Activated CD4-positive, alpha-beta T cell treated with anti-CD3 and anti-CD28 coated beads, Interleukin-2, amount 10 ng/mL, durations not matched to agents 24 days and 14 days (primary cell): ENCODE measurements at places on chromosomes 7 and 10.
A peak's percentile ranks its signal among the peaks of the same experiment; 100 is the strongest.

DNA sequence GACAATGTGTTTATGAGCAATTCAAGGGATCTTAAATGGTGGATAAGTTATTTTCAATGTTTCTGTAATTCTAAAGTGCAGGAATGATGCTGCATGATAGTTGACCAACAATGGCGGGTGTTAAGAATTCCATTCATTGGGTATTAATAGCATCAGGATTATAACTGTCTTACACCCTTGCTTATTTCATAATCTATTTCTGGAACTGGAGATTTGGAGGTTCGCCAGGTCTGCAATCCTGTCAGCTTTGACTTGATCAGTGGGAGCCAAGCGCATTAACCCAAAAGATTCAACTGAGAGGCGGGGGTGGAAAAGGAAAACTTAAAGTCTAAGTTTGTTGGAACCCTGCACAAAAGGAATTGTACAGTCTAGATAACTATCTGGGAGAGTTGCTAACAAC lies 114.9 kb upstream of the ZEB1 start:
- H3K4me3 ChIP-seq: no peak overlapping the region
- H3K27me3 ChIP-seq: no peaks in the 10 kb centered on the region
- H3K27ac ChIP-seq: no peak overlapping the region

GRCh38 chr7:6442114-6442513 lies 5.6 kb downstream of the DAGLB start:
- DNase-seq: no peak
- no peak overlapping the region for H3K27ac ChIP-seq
- no peak overlapping the region for H3K4me3 ChIP-seq
- no peaks in the 10 kb centered on the region for H3K27me3 ChIP-seq
- H3K4me1 ChIP-seq: peaks cover 40% of the 10 kb centered on the region

DNA sequence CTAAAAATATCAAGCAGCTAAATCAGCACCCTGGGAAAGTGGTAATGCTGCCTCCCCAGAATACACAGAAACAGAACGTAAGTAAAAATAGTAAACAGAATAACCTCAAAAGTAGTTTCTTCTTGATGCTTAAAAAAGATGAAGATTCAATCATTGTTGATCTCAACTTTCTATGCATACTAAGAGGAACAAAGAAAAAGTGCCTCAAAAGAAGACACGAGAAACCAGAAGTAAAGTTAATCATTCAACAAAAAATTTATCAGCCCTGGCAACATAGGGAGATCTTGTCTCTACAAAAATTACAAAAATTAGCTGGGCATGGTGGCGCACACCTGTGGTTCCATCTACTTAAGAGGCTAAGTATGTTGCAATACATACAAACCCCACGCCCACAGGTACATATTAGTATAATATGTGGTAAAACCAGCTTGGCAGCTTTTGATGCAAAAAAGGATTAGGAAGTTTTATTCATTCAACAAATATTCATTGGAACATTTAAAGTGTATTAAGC lies 153.7 kb downstream of the NRBF2 start:
- H3K27ac ChIP-seq: no peak overlapping the region
- H3K36me3 ChIP-seq: no peaks in the 10 kb centered on the region

GRCh38 chr7:87213811-87214210 lies 5.7 kb downstream of the TMEM243 start:
- DNase-seq: no peak
- H3K27me3 ChIP-seq: no peaks in the 10 kb centered on the region
- H3K27ac ChIP-seq: peak overlapping the region; percentile 85
- peak overlapping the region; percentile 72 for H3K4me3 ChIP-seq
- peaks cover 67% of the 10 kb centered on the region for H3K4me1 ChIP-seq

DNA sequence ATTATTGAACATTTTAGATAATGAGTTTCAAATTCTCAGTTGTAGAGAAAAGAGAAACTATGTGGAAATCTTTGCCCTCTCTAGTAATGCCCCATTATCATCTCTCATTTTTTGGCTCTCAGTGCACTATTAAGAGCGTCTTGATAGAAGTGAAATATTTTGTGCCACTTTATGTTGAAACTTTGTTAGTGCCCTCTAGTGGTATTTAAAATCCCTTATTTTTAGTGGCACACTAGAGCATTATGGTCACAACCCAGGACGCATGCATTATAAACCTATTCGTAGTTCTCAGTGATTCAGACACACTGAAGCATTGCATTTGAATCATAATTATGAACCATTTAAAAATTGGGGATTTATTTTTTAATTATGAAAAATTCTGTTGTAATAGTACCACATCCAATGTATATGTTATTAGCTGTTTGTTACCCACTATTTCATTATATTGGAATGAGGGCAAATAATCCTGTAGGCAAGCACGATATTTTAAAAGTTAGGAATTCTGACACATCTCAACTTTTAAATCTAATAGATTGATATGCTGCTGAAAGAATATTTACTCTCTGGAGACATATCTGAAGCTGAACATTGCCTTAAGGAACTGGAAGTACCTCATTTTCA lies 21.9 kb downstream of the PDCD4 start:
- H3K27ac ChIP-seq: no peak overlapping the region
- H3K4me1 ChIP-seq: peaks cover 9% of the 10 kb centered on the region
- DNase-seq: peak; percentile 61

- H3K4me3 ChIP-seq: peak overlapping the region; percentile 99
- peaks cover 20% of the 10 kb centered on the region for H3K27me3 ChIP-seq
- peak; percentile 81 for DNase-seq
- peak overlapping the region; percentile 99 for H3K27ac ChIP-seq
Observed at GRCh38 chr7:139777133-139777891, 486 bp downstream of the HIPK2 start.

- H3K27ac ChIP-seq: peak overlapping the region; percentile 21
- H3K27me3 ChIP-seq: no peaks in the 10 kb centered on the region
- H3K4me1 ChIP-seq: peaks cover 58% of the 10 kb centered on the region
- peaks cover 21% of the 10 kb centered on the region for H3K36me3 ChIP-seq
- peak; percentile 72 for DNase-seq
- no peak overlapping the region for H3K4me3 ChIP-seq
Observed at GRCh38 chr7:104980841-104981671, 32.9 kb upstream of the KMT2E start.

DNA sequence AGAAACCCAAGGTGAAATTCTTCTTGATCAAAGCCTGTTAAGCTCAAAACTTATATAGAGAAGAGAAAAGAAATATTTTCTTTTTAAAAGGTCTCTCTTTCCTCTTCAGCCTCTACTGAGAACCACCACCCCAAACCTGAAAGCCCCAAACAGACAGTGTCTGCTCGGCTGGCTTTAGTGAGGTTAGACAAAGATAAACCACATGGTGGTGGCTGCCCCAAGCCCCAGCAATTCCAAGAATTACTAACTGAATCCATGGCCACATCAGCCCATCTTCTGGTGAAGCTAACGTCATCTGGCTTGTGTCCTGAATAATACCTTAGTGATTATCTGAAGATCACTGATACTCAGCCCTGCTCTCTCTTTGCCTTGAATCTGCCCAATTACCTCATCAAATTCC lies 275.0 kb downstream of the ELMO1 start:
- H3K4me1 ChIP-seq: peaks cover 26% of the 10 kb centered on the region
- peak overlapping the region; percentile 18 for H3K27ac ChIP-seq
- peak; percentile 64 for DNase-seq
- no peak overlapping the region for H3K4me3 ChIP-seq
- no peaks in the 10 kb centered on the region for H3K27me3 ChIP-seq
- H3K36me3 ChIP-seq: peaks cover 47% of the 10 kb centered on the region
